NCI-H2107 (cell line): ENCODE measurements at places on chromosomes 5 and 9.

GRCh38 chr5:160643616-160644240, 208.3 kb downstream of the ATP10B start:
- DNase-seq: no peak

- DNase-seq: no peak
Measured at GRCh38 chr5:86866036-86866435, 248.3 kb downstream of the COX7C start.

GRCh38 chr5:44644628-44645027, 164.1 kb upstream of the MRPS30 start:
- no peak for DNase-seq

DNA sequence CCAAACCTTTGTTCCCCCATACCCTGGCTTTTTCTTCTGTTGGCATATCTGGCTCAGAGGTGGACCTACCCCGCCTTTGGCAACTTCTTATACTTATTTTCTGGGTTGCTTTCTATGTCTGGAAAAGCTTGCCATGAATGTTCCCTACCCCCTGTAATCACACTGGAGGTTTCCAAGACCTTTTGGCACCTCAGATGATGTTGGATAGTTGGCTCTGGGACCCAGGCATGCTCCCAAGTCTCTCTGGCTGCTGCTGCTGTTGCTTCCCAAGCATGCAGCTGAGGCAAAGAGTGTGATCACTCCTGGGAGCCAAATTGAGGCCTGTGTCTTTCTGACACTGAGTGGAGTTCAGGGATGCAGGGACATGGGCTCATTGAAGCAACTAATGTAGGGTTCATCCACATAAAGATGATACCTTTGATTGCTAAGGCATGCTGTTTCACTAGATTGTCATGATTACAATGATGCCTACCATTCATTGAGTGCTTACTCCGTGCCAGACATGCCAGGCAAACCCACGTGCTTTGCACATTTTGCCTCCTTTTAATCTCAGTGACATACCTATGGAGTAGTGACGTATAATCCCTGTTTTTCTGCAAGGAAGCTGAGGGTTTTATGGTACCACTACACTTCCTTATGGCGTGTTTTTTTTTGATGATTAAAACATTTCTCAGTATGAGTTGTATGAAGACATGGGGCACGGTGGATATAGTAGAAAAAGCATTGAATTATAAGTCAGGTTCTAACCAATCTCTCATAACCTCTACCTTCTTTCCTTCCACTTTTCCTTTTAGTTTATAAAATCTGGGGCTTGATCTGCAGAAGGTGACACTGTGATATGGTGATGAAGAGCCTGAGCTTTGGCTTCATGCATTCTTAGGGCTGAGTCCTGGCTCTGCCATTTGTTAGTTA, 73.1 kb downstream of the ARHGAP26 start:
- no peak for DNase-seq

DNA sequence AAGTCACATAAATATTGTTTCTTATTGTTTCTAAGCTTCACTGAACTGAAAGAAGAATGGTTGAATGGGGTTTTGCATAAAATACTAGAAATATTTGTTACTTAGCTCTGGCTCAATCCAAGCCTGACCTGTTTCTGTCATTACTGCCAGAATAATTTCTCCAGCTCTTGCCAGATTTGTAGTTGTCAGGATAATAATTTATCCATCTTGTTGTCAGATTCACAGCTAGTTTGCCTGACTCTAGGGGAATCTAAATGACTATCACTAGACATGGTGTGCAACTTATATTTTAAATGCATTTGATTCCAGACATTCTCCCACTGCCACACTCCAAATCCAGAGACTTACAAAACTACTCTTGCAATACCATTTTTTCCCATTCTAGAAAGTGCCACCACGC, 422.7 kb downstream of the ZSWIM6 start:
- DNase-seq: no peak

DNA sequence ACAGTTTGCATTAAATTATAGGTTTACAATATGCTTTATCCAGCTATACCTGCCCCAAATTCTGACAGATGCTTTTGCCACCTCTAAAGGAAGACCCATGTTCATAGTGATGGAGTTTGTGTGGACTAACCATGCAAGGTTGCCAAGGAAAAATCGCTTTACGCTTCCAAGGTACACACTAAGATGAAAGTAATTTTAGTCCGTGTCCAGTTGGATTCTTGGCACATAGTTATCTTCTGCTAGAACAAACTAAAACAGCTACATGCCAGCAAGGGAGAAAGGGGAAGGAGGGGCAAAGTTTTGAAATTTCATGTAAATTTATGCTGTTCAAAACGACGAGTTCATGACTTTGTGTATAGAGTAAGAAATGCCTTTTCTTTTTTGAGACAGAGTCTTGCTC, 41.0 kb downstream of the FXN start:
- DNase-seq: no peak

- no peak for DNase-seq
Measured at GRCh38 chr9:16688814-16689213, 181.7 kb downstream of the BNC2 start.

GRCh38 chr9:84207491-84207951, 133.0 kb downstream of the SLC28A3 start:
- DNase-seq: no peak

- DNase-seq: no peak
Measured at GRCh38 chr5:72468024-72468423, 39.2 kb downstream of the ZNF366 start.

- no peak for DNase-seq
Measured at GRCh38 chr5:10539687-10539998, 24.2 kb upstream of the ANKRD33B start.

DNA sequence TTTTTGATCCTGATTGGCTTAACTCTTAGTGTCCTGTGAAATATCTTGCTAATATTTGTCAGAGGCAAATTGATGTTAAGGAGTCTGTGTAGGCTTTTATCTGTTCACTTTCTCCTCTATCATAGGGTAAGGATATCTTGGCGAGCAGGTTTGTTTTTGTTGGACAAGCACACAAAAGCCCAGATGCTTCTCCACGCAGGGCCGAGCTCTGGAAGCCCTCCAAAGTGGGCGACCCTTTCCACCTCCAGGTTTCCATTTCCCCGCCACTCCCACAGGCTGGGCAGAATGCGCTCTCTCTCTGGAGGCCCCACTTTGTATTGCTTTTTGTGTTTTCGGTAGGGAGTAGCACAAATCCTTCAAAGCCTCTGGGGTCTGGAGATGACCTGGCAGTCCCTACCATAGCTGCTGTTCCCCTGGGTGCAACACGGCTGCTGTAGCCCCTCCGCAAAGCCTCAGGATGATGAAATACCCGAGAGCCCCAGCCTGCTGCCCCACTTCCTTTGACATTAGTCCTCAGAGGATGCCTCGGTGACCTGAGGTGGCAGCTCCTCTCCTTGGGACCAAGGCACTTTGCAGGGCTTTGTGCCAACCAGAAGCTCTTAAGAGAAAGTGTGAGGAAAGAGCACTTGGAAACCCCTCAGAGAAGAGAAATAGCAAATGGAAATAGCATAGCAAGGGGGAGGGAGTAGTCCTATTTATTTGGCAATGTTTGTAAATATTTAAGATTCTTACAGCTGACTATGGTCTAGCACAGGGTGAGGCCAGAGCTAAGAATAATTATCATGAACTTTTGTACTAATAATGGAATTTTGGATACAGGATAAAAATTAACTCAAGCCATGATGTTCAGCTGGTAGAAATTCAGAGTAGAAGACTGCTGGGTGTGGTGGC, 122.8 kb downstream of the ARHGEF28 start:
- no peak for DNase-seq

DNA sequence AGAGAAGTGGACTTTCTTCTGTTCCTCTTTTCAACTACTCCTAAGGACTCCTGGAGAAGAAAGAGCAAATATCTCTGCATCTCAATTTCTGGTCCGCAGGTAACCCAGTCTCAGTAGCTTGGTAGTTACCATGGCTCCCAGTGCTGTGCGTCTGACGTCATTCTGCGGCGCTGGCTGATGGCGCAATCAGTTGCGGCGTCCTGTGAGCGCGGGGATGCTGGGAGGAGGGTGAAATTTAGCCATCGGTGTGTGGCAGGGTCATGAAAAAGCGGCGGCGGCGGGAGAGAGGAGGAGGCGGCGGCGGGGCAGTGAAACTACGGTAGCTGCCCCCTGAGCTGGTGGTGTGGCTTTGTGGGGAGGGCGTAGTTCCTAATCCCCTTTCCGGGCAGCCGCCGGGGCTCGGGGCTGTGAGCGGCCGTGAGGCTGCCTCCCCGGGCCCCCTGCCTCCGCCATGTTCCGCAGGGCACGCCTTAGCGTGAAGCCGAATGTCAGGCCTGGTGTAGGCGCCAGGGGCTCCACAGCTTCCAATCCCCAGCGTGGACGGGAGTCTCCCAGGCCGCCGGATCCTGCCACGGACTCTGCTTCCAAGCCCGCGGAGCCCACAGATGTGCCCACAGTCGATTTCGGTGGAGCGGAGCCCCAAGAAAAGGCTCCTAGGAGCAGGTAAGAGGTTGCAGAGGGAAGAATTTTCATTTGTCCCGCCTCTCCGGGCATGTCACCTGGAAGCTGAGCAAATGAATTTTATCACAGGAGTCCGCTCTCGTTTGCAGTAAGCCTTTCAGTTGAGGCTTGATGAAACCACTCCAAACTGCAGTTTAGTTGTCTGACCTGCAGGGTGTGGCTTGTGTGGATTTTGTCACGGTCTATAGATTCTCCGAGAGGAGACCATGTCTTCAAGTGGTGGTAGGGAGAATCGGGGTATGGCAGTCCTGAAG, at the start of gene BDP1:
Gene BDP1 (plus strand): TSS at position 225 of the 935 bp plus-strand sequence. CDS start 227 bp downstream, at position 452.
- peak; percentile 69 for DNase-seq

GRCh38 chr5:7186818-7187217, 209.1 kb upstream of the ADCY2 start:
- no peak for DNase-seq

- no peak for DNase-seq
Measured at GRCh38 chr5:24353611-24354010, 291.2 kb downstream of the CDH10 start.

DNA sequence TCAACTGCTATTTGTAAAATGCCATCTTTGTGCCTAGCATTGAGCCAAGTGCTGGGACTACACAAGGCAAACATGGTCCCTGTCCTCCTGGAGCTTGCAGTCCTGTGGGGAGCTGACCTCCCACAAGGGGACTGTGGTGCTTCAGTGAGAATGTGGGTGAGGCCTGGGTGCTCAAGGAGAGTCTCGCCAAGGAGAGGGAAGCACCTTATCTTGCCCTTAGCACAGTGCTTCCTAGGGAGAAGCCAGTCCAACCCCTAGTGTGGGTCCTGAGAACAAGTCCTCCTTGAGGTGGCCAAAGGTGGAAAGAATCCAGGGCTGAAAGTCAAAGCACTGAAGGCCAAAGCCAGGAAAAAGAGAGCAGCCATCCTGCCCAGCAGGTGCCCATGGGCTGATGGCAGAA, 31.1 kb upstream of the MVB12B start:
- no peak for DNase-seq

DNA sequence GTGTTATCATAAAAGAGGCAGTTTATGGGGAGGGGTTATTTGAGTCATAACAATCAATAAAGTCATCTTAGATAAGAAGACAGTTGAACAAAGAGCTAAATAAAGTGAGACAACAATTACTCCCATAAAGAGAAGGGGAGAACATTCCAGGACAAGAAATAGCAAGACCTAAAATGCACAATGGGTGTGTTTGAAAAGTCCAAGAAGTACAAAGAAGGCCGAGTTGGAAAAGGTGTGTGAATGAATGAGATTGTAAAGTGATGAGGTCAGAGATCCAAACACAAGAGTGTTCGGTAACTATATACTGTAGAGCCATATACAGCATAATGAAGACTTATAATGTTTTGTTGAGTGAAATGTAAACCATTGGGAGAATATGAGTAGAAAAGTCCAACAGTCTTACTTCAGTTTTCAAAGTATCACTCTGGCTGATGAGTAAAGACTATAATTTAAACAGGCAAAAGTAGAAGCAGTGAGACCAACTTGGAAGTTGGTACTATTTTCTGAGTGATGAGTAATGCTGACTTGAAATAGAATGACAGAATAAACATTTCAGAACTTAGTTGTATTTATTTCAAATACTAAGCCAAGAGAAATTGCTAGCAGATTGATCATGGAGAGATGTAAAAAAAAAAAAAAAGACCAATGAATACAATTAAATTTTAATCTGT, 868.7 kb upstream of the CDH9 start:
- DNase-seq: no peak

GRCh38 chr5:82497242-82497641, 219.1 kb upstream of the RPS23 start:
- no peak for DNase-seq

DNA sequence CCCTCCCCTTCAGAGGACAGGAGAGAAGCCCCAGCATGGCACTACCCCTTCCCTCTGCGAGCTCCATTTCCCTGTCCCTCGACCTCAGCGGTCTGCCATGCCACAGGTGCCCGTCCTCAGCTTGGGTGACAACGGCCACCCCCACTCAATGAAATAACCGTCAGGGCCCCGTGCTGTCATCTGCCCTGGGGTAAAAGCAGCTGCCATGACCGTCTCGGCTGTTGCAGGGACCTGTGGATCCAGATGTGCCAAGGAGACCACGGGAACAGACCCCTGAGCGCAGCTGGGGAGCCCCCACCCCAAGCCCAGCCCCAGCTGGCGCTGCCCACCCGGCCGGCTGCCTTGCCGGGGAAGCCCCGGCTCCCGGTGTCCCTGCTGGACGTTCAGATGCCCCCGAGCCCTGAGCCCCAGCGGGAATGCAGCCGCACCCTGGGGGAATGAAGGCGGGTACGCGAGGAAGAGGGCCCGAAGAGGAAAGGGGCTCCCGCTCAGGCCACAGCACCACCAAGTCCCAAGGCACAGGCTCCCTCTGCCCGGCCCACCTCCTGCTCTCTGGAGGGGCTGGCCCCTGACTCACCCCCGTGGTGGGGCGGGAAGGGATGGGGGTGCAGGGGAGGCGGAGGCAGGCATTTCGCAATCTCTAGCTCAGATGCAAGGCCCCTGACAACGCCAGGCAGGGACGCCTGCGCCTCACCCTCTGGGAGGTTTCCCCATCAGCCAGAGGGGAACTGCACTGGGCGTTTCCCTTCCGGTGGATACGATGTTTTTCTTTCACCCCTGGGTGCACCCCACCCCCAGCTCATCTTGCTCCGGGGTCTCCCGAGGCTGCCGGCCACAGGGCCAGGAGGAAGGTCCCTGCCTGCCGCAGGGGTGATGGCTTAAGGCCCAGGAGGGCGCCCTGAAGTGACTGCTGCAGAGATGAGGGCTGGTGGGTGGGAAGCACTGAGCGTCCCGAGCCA, 49.2 kb downstream of the NACC2 start:
- DNase-seq: no peak

DNA sequence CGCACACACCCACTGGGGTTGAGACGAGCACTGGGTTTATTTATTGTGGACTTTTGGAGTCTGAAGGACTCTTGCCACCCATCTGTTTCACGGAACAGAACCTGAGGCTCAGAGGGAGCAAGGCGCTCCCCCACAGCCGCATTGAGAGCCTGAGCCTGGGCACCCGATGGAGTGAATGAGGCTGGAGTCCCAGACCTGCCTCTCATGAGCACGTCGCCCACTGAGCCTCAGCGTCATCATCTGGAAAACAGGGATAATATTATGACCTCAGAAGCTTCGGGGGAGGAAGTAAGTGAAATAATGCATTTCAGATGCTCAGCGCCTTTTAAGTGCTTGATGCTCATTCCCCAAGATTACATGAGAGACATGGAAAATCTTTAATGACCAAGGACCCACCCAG, 5.5 kb downstream of the NEK6 start:
- DNase-seq: no peak

- no peak for DNase-seq
Measured at GRCh38 chr9:2755285-2755684, 38.0 kb downstream of the KCNV2 start.
